ENCODE measurements at places on chromosomes 12 and 14.

DNA sequence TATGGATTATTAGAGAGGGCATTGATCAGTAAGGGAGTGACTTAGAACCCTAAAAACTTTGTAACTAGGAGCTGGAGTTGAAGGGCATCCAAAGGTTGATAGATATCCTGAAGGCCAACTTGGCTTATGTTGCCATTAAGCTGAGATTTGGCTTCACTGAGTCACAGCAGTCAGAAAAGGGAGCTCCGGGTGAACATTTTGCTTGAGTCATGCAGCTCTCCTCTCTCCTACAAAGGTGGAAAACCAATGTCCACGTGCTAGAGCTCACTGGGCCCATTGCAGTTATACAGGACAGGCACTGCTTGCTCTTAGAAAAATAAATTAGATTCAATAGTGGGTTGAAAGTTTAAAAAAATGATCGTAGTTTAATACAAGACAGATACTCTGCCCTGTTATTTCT lies 87.3 kb upstream of the LRIG3 start:
- no peak for DNase-seq

- no peak for DNase-seq
These were observed 379.1 kb downstream of the GALC start for GRCh38 chr14:87613881-87614280.

- DNase-seq = no peak
These were observed 7.6 kb downstream of the M6PR start for GRCh38 chr12:8941691-8942478.

GRCh38 chr14:61585598-61586543 lies 109.4 kb upstream of the HIF1A start:
- peak; percentile 85 for DNase-seq

- DNase-seq = no peak
These were observed 46.6 kb downstream of the KIF26A start for GRCh38 chr14:104184911-104185499.

DNA sequence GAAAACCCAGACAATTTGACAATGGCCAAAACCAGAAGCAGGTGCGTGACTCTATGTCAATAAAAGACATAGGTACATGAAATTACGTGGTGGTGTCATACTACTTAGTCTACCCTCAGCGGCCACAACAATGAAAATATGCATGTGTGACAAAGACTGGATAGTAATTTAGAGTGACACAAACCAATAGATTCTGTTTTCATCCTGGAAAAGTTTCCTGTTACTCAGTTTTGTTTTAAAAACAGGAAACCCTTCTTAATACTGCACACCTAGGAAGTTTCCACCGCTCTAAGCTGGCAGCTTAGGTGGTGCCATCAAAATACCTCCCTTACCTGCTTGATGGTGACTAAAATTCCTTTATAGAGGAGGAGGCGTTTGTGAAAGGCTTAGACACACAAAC lies 15.1 kb downstream of the POU6F1 start:
- DNase-seq = no peak

DNA sequence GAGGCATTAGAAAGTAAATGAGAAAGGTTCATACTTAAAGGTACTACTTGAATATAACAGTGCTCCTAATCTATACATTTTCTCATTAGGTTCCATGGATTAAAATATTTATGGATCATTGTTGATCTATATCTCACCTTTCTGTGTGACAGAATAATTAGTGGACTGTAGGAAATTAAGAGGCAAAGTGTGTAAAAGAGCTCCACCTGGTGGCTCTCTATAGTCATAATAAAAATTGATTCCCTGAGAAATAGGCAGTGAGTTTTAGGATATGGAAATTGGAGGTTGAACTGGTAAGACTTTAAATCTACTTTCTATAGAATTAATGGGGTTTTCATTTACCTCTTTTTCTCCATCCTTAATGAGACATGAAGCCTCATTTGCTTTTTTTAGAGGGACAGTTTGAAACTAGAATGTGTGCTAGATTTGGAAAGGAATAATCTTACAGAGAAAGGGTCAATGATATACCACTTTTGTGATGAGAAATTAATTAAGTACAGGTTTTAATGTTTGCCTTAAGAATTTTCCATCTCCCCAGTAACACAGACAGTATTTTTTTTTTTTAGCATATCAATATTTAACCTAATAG lies 11.8 kb upstream of the DERA start:
- no peak for DNase-seq

DNA sequence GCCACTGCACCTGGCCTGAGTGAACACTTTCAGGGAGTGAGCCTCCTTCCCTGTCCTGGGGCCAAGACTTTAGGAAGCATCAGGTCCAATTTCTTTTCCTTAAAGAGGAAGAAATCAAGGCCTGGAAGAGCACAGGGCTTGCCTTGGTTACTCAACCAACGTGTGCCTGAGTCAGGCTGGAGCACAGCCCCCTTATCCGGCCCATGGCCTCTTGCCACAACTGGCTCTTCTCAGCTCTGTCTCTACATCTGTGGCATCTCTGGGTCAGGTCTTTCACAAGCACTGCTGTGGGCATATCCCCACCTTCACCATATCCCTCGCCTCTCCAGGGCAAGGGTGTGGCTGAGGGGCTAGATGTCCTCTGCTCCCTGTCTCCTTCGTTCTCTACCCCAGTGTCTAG lies 6.8 kb downstream of the MYH6 start:
- no peak for DNase-seq

- no peak for DNase-seq
These were observed 423.4 kb upstream of the FLRT2 start for GRCh38 chr14:85106506-85106905.

GRCh38 chr12:76755829-76756379 lies 8.0 kb upstream of the ZDHHC17 start:
- no peak for DNase-seq

- DNase-seq = no peak
These were observed 23.7 kb downstream of the FNTB start for GRCh38 chr14:65010211-65010931.

DNA sequence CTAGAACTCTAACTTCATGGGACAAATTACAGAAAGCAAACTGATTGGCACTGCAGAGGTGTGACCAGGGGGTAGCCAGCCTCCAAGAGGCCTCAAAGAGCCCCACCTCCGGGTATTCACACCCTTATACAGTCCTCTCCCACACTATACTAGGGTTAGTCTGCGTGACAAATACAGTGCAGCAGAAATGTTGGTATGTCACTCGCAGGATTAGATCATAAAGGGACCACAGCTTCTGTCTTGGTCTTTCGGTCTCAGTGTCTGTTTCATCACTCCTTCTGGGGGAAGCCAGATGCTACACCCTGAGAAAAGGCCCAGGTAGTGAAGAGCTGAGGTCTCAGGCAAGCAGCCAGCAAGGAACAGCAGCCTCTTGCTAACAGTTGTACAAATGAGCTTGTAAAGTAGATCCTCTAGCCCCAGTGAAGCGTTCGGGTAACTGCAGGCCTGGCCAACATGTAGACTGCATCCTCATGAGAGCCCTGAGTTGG lies 68.9 kb upstream of the SAV1 start:
- no peak for DNase-seq

DNA sequence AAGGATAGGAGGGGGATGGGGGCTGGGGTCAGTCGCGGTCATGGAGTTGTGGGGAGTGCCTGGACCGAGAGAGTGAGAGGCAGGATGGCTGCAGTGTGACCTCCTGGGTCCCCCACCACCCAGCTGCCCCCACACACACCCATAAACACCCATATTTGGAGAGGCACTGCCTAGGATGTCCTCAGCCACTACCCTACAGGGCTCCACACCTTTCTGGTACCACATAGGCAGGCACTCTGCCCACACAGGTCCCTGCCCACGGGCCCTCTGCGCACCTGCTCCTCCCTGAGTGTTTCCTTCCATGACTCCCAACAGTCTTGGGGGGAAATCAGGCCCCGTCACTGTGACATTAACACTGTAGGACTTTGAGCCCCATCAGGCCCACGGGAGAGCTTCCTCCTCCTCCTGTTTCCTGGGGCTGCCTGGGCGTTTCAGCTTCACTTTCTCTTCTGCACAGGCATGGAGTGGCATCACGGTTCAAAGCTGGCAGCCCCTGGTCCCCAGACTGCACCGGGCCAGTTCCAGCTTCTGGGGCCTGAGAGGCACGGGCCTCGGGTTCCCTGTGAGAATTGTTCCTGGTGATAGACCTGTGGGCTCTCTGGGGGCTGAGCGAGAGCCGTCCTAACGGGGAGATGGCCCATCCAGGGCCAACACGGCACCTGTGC lies 207.0 kb upstream of the C14orf180 start:
- no peak for DNase-seq

GRCh38 chr14:91112194-91112593 lies 1.7 kb upstream of the DGLUCY start:
- DNase-seq = no peak

- DNase-seq = no peak
These were observed 396.7 kb downstream of the NPAS3 start for GRCh38 chr14:33335366-33335765.

DNA sequence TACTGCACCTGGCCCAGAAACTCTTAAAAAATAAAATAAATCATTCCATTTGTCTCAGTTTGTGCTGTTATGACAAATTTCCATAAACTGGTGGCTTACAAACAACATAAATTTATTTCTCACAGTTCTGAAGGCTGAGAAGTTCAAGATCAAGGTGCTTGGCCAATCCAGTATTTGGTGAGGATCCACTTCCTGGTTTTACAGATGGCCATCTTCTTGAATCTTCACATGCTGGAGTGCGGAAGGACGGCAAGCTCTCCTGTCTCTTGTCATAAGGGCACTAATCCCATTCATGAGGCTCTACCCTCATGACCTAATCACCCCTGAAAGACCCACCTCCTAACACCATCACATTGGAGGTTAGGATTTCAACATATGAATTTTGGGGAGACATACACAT lies 29.9 kb upstream of the MYBPC1 start:
- no peak for DNase-seq

- no peak for DNase-seq
These were observed 9.4 kb downstream of the TMEM63C start for GRCh38 chr14:77190977-77191376.

Data from hindlimb muscle (tissue), 1 donor.